ENCODE measurements at places on chromosomes 5 and 9. TPM values are rescaled to one million over a fixed set of nuclear protein-coding genes. Genes with fewer than 3 reads are reported as not detected.
A peak's percentile ranks its signal among the peaks of the same experiment; 100 is the strongest.

DNA sequence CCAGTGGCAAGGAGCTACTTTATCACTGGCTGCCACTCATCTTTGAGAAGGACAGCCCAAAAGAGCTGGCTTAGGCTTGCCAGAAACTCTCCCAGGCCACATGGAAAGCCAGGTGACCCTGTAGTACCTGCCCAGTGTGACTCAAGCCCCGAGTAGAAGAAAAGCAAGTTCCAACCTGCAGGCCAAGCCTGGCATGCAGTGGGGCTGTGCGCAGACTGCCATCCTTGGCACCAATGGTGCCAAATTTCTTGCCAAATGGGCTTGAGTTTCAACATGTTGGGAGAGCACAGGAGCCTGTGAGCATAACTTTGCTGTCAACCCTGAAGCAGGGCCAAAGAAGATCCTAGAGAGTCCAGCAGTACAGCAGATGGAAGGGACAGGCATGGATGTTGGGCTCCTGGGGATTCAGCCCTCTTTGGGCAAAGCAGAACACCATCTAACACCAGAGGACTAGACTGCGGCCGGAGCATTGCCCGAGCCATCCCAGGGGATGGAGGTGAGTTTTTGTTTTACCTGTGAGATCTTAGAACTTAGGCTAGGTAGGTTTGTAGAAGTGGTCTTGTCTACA, 27.3 kb upstream of the SHB start:
- DNase-seq, result no peak

DNA sequence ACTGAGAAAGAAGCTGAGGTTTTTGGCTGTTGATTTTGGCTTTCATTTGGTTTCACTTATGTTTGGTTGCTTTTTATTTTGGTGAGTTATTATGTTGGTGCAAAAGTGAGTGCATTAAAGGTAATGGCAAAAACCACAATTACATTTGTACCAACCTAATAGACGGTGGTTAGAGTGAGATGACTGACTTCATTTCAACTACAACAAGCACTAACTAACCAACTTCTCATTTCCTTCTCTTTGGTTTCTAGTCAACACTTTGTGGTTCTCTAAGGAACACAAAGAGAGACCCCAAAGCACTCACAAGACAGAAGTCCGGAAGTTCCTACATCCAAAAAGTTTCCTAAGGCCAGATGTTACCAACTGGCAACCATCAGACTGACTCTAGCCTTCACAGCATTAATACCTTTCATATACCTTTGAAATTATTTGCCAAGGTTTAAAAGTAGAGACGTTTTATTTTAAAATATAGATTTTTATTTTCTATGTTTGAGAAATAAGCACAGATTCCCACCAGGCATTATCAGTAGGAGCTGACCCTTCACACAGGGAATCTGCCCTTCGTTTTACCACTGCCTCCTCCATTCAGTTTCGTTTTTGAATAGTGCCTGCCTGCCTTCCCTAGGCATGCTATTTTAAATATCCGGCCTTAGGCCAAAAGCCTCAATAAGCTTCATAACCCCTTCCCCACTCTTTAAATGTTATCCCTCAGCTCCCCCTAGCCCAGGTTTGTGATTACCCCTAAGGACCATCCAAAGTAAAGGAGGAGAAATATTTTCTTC, 301.1 kb upstream of the PTGER4 start:
- no peak for DNase-seq

- no peak for DNase-seq
Observed at GRCh38 chr5:127571314-127572131, 54.1 kb downstream of the PRRC1 start.

DNA sequence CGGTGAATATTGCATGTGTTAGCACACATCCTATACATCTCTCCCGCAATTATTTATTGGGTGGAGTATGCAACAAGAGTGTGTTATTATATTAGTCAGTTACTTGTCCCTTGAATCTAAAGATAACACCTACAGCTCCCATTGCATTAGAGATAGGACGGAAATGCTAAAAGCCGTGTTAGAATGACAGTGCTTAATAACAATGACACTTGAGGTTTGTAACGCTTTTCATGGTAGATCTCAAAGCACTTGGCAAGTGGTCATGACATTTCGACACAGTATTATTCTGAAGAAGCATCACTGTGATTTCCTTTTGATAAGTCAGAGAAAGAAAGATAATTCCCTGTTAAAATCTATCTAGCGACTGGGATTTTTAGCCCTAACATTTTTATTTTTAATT, 33.4 kb upstream of the TRIO start:
- DNase-seq, result no peak

GRCh38 chr5:62608529-62609511, 30.2 kb downstream of the LRRC70 start:
- DNase-seq, result no peak

DNA sequence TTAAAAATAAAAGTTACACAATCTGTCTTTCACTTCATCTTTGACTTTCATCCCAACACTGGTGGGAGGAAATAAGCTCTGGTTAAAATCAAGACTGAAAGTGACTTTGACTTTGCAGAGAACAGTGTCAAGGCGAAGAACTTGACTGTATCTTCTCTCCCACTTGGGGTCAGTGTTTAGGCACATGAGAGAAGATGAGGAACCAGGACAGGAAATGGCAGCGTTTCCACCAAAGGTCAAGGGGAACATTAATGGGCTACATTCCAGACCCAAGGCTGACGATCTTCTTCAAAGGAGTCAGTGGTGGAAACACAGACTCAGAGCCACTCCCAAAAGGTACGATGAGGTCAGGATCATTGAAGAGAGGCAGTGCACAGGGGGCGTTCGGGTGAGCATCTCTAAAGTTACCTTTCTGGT, 409.5 kb downstream of the ARHGEF28 start:
- peak; percentile 27 for DNase-seq

GRCh38 chr5:56102889-56103288, 108.1 kb upstream of the IL6ST start:
- DNase-seq, result peak; percentile 47

- peak; percentile 70 for DNase-seq
Observed at GRCh38 chr5:66828548-66829357, 232.6 kb downstream of the MAST4 start.

Gene GALNT12
- 28.6 TPM for total RNA-seq

All from mucosa of gallbladder (tissue), 1 donor.